ENCODE measurements at places on chromosomes 4 and X.

- DNase-seq = no peak
Measured at GRCh38 chr4:41430792-41431191, 107.2 kb upstream of the LIMCH1 start.

GRCh38 chr4:112702892-112703291 lies 65.9 kb downstream of the LARP7 start:
- no peak for DNase-seq

DNA sequence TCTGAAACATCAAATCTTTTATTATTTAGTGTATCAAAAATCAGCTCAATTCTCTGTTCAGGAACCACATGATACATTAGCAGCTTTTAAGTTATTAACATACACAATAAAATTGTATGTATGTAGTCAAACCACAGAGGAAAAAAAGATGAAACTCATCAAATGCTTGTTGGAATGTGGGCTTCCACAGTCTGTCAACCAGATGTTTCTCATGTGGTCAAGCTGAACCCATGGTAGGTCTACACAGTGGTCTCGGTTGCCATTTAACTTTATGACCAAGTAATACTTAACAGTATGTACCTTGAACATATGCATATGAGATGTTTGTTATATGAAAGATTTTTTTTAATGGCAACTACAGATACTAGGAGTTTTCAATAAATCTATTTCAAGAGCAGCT lies 427.8 kb downstream of the IL15 start:
- DNase-seq = no peak

- DNase-seq = no peak
Measured at GRCh38 chr4:6520051-6520636, 47.7 kb upstream of the PPP2R2C start.

GRCh38 chr4:114509340-114509739 lies 89.3 kb upstream of the UGT8 start:
- DNase-seq = no peak

GRCh38 chrX:113059714-113060113 lies 219.1 kb upstream of the AMOT start:
- DNase-seq = no peak

- no peak for DNase-seq
Measured at GRCh38 chr4:109872065-109872464, 24.2 kb downstream of the LRIT3 start.

- no peak for DNase-seq
Measured at GRCh38 chr4:71217688-71218087, 121.1 kb upstream of the SLC4A4 start.

DNA sequence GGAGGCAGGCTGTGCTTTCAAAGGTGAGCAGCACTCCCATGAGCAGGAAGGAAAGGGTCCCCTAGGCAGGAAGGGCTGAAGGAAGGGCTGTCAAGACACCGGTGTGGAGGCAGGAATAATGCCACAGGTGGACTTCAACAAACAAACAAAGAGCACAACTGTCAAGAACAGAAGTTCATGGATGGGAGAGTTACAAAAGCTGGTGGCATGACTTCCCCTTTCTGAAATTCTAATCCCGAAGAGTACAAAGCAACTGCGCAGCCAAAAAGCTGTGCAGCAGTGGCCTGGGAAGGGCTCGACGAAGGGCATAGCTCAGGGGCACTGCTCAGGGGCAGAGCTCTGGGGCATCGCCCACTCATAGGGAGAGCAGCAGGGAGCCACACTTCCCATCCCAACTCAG lies 582.3 kb upstream of the DIPK2B start:
- no peak for DNase-seq

GRCh38 chr4:109861916-109862511 lies 14.1 kb downstream of the LRIT3 start:
- no peak for DNase-seq

GRCh38 chr4:185886832-185887524 lies 75.0 kb upstream of the SORBS2 start:
- no peak for DNase-seq

- DNase-seq = no peak
Measured at GRCh38 chr4:182918044-182918607, 940 bp upstream of the DCTD start.

- no peak for DNase-seq
Measured at GRCh38 chr4:110032603-110033002, 119.9 kb downstream of the EGF start.

DNA sequence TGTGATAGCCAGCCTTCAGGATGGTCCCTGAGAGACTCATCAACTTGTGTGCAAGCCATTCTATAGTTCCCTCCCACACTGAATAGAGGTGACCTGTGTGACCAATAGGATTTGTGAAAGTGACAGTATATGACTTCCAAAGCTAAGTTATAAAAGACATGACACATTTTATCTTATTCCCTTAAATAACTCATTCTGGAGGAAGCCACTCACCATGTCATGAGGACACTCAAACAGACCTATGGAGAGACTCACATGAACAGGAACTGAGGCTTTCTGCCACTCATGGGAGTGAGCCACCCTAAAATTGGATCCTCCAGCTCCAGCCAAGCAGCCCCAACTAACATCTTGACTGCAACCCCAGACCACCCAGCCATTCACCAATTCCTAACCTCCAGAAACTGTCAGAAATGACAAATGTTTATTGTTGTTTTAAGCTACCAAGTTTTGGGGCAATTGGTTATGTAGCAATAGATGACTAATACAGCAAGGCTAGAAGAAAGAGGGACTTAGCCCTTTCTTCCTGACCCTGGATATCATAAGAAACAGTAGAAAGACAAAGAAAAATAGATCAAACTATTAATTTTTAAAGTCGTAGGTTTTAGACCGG lies 9.0 kb upstream of the CHIC2 start:
- DNase-seq = no peak

DNA sequence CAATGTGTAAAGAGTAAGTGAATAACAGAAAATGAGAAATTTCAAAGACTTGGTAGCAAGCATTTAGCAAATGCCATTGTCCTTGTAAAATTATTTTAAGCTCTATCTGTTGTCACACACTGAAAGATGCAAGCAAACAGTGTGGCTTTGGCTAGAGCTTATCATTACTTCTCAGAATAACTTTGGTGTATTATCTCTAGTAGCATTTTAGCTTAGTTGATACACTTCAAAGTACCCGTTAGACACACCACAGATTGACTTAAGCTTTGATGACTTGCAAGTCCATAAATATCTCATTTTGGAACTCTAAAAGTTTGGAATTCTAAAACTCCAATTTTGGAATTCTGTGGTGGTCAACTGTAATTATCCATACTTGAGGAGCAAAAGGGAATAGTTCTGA lies 98.6 kb downstream of the PDLIM5 start:
- peak; percentile 14 for DNase-seq

DNA sequence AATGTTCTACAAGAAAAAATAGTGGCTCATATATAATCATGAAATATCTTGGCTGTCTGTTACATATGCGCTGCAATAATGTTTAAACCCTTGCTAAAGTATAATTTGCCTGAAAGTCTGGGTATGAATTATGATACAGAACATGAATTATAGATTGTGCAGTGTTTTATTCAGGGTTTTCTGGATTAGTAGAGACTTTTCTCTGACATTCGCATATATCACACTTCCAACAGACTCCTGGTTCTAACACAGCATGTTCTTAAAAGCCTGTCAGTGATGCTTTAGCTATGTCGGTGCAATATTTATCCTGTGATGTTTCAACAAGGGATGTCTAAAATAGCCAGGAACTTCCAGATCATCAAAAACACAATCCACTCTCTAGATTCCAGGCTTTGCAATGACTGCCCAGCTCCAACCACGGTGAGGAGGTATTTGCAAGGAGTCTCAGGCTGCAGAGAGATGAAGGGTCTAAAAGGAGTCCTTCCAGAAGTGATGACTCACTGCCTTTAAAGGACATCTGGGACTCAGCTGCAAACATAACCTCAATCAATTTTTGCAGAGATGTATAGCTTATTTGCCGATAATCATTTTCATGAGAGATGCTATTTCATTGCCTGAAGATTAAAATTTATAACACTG lies 69.4 kb downstream of the RWDD4 start:
- no peak for DNase-seq

DNA sequence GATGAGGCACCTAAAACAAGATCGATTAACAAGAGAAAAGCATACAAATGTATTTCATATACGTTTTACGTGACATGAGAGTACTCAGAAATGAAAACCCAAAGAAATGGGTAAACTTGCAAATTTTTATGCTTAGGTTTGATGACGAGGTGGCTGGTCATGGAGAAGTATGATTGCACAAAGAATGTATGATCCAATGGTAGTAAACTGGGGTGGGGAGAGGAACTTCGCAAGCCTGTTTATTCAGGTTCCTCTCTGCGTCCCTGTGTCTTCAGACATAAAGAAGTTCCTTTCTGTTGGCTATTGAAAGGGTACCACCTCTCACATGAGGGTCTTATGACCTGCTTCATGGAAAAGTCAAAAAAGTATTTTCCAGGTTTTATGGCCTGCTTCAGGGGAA lies 309.2 kb downstream of the BCOR start:
- DNase-seq = no peak

DNA sequence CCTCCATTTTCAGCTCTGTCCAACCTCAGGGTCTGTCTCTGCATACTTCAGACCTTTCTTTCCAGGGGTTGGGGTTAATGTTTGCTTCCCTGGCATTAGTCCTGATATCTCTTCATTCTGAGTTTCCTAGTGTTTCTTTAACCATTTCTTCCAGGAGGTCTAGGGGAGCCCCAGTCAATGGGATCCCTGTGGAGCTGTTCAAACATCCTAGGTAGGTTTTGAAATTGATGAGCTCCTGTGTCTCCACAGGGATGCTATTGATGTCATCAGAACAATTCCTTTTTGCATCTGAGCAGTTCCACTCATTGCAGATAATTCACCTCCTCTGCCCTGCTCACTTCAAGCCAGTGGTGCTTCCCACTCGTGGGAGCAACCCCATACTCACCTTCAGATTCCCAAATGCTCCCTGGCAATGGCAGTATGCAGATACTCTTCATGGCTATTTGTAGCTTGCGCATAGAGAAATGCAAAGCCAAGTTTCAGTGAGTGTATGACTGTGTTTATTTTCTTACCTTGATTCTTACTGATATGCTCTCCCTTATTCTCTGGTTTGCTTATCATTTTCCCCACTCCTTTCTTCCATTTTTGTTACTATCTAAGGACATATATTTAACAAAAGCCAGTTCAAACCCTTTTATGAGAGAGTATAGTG lies 33.7 kb upstream of the LIMCH1 start:
- no peak for DNase-seq

GRCh38 chr4:152100379-152101201 lies 339.8 kb upstream of the GATB start:
- no peak for DNase-seq

- no peak for DNase-seq
Measured at GRCh38 chr4:116515959-116516358, 569.4 kb downstream of the TRAM1L1 start.

- DNase-seq = no peak
Measured at GRCh38 chrX:6052111-6052745, 176.4 kb downstream of the NLGN4X start.

DNA sequence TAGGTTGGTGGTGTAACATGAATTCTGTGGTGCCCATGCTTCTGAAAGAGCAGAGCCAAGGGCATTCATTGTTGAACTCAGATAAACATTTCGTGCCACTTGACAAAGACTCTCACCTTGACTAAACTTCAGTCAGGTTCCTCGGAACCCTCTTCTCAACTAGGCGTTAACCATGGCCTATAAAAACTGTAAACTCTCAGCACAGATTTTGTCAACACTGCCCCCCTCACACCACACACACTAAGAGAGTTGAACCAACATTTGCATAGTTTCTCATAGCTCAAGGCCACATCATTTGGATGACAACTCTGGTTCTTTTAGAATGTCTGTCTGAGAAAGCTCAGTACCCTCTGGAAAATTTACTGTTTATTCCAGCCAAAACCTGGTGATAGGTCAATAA lies 28.1 kb downstream of the CASP6 start:
- DNase-seq = no peak

DNA sequence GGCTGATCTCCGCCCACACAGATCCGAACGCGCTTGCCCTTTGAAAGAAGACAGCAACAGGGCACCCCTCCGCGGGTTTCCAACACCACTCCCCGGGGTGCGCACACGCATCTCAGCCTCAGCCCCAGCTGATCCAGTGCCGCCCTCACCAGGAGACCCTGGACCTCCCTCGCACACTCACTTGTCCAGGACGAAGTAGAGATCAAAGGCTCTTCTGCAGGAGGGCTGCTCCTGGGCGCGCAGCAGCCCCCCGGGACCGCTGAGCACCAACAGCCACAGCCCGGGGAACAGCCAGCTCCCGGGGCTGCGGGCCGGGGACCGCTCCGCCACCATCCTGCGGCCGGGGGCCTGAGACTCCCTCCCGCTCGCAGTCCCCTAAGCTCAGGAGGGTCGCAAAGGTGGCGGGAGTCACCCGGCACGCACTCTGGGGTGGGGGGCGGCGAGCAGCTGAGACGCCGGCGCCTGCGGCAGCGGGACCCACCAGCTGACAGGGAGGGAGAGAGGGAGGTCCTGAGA lies 743 bp downstream of the ANTXR2 start:
- DNase-seq = no peak

- no peak for DNase-seq
Measured at GRCh38 chrX:13167481-13168231, 123.2 kb upstream of the FAM9C start.

DNA sequence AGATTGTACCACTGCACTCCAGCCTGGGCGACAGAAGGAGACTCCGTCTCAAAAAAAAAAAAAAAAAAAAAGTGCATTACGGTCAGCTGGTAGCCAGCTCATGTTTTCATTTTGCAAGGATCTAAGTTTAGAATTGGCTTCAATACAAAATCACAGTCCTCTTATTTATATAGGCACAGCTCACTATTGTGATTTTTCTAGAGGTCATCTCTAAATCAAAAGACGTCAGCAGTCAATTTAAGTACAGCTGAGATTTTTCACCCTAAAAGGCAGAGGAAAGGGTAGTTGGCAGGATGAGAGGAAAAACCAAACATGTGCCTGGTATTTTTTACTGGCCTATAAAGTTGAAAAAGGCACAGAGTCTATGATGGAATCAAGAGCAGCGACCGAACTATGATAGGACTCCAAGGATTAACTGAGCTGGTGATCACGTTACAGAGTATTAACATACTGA lies 30.8 kb downstream of the ASB5 start:
- DNase-seq = no peak

- DNase-seq = no peak
Measured at GRCh38 chrX:14506866-14507265, 22.5 kb upstream of the GLRA2 start.

DNA sequence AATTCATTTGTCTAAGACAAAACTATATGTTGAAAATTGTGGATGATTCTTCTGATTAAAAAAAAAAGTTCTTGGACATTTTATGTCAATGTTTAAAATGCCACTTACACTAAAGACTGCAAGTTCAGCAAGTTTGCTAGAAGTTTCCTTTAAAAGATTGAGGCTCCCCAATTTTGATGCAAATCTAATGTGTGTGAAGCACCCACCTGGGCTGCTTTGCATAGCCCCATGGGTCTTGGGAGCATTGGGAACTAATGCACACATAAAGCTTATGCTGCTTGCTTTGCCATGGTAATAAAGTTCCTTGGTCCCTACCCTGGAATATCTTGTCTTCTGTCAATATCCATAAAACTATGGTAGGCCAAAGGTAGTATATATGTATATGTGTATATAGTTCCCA lies 725.9 kb upstream of the GRID2 start:
- no peak for DNase-seq
